ENCODE measurements at places on chromosomes 4 and X.

- peak; percentile 37 for DNase-seq
Observed at GRCh38 chrX:140712413-140713173, 3.0 kb downstream of the LINC00632 start.

DNA sequence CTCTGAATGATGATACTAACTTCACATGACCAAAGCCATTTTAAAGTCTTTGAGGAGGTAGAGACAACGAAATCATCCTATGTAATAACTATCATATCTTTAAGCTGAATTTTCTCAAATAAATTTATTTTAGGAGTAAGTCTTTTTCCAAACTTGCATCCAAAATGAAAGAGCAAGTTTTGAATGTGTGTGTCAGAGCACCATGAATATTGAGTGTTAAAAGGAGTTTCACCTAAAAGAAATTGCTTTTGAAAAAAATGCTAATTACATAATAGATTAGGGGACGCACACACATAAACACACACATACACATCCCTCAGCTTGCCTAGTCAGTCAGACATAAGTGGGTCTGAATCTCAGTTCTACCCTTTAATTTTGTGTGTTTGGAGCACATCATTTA, 1.9 kb downstream of the ANK2 start:
- no peak for DNase-seq

DNA sequence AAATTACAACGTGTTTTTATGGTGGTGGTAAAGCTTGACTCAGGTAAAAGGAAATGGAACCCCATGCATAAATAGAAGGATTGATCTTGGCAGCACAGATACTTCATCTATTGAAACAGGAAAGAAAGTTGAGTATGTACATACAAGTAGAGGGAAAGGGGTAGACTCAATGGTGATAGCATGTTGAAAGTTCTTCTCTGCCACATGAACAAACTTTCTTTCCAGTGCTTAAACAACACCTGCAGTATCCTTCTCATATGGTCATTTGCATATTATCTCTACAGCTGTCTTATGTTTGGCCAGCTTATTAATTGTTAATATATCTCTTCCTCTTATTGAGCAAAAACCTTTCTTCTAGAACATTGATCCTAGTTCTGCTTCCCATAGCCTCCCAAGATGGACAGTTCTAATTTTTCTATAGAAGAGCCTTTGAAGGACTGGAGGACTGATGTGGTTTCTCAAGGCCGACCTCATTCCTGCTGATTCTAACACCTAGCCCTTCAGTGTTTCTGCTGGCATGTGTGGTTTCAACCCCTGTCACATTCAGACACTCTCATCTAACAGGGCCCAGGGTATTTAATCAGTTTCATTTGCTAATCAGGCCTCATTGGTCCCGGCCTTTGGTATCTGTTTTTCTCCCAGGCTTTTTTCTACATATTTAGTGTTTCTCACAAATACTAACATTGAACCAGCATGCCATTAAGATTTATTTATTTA, 108.1 kb upstream of the SPRY1 start:
- no peak for DNase-seq

- DNase-seq: no peak
Observed at GRCh38 chrX:13985697-13986435, 43.8 kb downstream of the GEMIN8 start.

DNA sequence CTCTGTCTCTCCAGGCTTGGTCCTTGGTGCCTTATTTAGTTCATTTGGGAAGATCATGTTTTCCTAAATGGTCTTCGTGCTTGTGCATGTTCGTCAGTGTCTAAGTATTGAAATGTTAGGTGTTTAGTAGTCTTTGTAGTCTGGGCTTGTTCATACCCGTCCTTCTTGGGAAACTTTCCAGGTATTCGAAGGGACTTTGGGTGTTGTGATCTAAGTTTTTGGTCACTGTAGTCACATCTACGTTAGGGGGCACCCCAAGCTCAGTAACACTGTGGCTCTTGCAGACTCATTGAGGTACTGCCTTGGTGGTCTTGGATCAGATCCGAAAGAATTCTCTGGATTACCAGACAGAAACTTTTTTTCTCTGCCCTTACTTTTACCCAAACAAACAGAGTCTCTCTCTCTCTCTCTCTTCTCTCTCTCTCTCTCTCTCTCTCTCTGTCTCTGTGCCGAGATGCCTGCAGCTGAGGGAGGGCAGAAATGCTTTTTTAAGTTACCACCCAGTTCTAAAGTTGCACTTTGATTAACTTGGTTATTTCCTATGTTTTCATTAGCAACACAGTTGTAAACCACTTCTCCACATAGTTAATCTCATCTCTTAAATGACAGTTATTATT, 67.6 kb upstream of the SLC7A3 start:
- DNase-seq: no peak

GRCh38 chrX:46739736-46740135, 19.2 kb downstream of the SLC9A7 start:
- no peak for DNase-seq

DNA sequence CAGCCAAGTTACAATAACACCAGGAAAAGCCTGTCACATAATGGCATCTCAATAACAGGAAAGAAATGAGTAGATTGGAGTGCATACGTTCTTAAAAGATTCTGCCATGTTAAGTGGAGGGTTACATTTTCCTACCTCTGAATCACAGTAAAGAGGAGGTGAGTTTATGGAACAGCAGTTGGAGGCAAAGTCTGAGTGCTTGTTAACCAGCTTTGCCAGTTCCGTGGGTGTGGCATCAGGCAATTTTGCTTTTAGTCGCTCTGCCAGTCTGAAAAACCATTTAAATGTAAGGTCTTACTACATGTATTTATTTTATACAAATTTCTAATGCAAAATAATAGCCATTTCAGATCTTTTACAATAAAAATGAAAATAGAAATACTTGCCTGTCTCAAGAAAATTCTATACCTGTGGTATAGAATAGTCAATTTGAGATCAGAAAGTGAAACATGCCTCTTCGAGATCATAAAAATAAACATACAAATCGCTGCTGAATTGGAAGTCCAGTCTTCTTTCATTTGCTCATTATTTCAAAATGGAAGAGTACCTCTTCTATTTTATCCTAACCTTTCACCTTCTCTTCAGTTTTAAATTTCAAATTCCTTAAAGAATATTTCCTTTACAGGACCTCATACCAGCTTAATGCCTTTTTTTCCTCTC, 31.4 kb downstream of the GC start:
- no peak for DNase-seq

DNA sequence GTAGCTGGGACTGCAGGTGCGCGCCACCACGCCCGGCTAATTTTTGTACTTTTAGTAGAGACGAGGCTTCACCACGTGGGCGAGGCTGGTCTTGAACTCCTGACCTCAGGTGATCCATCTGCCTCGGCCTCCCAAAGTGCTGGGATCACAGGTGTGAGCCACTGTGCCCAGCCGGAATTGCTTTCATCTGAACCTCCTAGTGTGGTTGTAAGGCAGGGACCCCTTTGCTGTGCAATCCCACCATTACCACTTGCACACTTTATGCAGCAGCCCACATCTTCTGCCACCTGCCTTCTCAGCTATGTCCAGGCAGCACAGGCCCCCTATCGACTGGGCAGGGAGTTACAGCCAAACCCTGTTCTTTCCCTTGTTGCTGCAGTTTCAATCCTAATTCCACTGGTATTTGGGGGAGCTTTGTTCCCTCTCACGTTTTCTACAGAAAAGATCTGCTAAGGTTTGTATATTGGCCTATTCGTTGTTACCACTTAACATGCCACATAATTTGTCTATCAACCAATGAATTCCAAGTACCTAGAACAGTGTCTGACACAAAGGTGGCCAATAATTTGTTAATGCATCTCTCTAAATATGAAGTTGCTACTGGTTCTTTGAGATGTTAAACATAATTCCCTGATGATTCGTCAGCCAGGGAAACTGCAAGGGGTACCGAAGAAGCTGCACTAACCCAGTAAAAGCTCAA, 6.5 kb downstream of the RPL39 start:
- DNase-seq: peak; percentile 60

DNA sequence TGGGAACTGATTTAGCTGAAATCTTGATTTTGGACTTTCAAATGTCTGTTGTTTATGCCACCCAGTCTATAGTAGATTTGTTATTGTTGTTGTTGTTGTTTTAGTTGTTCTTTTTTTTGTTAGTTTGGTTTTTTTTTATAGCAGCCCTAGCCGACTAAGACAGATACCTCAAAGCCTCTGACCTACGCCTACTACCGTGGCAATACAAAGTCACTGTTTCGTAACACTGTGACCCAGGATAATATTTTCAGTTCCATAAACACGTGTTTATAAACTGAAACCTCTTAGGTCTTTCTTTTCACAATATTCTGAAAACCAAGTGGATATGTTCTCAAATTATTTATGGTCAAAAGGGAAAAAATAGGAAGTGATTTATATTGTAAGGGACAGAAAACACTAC, 32.8 kb downstream of the VCX2 start:
- no peak for DNase-seq

All from activated T-cell treated with anti-CD3 and anti-CD28 coated beads, Interleukin-2, amount 50 U/mL, for 1 hour (primary cell).